Activated CD8-positive, alpha-beta T cell treated with anti-CD3 and anti-CD28 coated beads, Interleukin-2, amount 10 ng/mL, durations not matched to agents 7 days and 5 days (primary cell): ENCODE measurements at places on chromosomes 6 and 20. TPM values are rescaled to one million over a fixed set of nuclear protein-coding genes. Genes with fewer than 3 reads are reported as not detected.

The PCIF1 gene
- 40.3 TPM for total RNA-seq

The COL12A1 gene
- not detected for total RNA-seq

The SEL1L2 gene
- total RNA-seq, result not detected

The COL19A1 gene
- not detected for total RNA-seq

The TPD52L2 gene
- total RNA-seq, result 35.7 TPM

The MUC21 gene
- not detected for total RNA-seq
